Stimulated activated CD8-positive, alpha-beta memory T cell treated with anti-CD3 and anti-CD28 coated beads, Interleukin-4, amount 100 ng/mL, for 1 hour (primary cell): ENCODE measurements at places on chromosomes 7 and 10.

GRCh38 chr10:8278099-8278498, 223.6 kb downstream of the GATA3 start:
- no peak for DNase-seq

DNA sequence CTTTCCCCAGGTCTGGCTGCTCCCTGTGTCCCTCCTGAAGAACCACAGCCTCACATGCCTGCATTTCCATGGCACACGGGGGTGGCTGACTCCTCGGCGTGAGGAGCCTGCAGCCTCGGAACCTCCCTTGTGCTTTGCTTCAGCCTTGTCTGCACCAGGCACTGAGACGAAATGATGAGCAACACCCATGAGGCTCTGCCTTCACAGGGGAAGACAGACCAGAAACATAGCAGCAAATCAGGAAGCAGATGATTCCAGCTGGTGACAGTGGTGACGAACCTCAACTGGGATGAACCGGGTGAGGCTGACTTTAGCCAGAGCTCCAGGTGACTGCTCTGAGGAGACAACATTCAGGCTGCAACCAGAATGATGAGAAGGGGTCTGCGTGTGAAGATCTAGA, 84.5 kb upstream of the SMNDC1 start:
- DNase-seq: no peak

DNA sequence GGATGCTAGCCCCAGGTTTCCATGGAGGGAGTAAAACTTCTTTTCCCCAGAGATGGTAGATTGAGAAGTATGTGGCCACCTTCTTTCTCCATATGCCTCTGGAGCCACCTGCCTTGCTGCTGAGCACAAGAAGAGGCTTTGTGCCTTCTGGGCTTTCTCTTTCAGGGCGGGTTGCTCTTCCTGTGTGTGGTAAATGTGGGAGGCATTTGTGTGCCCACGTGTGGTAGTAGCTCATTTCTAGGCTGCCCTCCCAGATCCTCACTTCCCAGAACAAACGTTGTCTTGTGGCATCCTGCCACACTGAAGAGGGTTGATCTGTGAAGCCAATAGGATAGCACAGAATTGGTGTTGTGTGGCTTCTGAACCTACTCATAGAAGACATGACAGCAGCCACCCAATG, 342.0 kb upstream of the PODXL start:
- DNase-seq: no peak

- DNase-seq: no peak
These were observed 228.4 kb upstream of the TAC1 start for GRCh38 chr7:97503367-97504094.

GRCh38 chr7:80387634-80388193, 124.2 kb downstream of the GNAT3 start:
- DNase-seq: no peak

- no peak for DNase-seq
These were observed 134.8 kb downstream of the OAT start for GRCh38 chr10:124283949-124284250.
